Activated CD4-positive, alpha-beta T cell treated with anti-CD3 and anti-CD28 coated beads, Interleukin-10, Interleukin-2, amounts not matched to agents 100 ng/mL and 50 ng/mL, durations not matched to agents 16 hours and 8 hours (primary cell): ENCODE measurements at places on chromosomes 11 and 22.

- DNase-seq: no peak
Measured at GRCh38 chr22:31509061-31509762, 12.9 kb downstream of the SFI1 start.

DNA sequence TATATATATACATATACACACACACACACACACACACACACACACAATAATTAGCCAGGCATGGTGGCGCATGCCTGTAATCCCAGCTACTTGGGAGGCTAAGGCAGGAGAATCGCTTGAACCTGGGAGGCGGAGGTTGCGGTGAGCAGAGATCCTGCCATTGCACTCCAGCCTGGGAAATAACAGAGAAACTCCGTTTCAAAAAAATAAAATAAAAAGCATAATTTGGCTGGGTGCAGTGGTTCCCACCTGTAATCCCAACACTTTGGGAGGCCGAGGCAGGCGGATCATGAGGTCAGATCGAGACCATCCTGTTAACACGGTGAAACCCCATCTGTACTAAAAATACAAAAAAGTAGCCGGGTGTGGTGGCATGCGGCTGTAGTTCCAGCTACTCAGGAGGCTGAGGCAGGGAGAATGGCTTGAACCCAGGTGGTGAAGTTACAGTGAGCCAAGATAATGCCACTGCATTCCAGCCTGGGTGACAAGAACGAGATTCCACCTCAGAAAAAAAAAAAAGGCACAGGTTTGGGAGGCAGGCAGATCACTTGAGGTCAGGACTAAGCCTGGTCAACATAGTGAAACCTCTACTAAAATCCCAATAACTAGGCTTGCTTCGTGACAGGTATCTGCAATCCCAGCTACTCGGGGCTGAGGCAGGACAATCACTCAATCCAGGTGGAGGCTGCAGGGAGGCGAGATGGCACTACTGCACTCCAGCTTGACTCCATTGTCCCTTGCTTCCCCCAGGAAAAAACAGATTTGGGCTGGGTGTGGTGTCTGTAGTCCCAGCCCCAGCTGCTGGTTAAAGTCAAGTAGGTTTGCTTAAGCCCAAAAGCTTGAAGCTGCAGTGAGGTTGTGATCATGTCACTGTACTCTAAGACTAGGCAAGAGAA, 11.8 kb upstream of the WDR74 start:
- DNase-seq: peak; percentile 68

DNA sequence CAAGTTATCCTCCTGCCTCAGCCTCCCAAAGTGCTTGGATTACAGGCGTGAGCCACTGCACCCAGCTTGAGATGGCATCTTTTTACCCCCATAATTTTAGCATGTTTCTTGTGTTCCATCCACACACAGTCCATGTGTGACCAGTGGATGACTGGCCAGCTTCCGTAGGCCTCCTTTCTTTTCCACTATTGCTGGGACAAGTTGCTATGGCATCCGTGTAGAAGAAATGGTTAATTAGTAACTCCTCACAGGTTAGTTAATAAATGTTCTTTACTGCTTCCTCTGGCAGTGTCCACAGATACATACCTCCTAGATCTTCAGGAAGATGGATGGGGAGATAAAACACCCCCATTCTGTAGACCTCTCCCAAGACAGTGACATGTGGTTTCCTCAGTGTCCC, 154.3 kb upstream of the RASSF10 start:
- no peak for DNase-seq

GRCh38 chr11:135033540-135033939, 621.5 kb upstream of the B3GAT1 start:
- DNase-seq: no peak

GRCh38 chr22:44249376-44250147, 63.2 kb downstream of the SHISAL1 start:
- DNase-seq: no peak

DNA sequence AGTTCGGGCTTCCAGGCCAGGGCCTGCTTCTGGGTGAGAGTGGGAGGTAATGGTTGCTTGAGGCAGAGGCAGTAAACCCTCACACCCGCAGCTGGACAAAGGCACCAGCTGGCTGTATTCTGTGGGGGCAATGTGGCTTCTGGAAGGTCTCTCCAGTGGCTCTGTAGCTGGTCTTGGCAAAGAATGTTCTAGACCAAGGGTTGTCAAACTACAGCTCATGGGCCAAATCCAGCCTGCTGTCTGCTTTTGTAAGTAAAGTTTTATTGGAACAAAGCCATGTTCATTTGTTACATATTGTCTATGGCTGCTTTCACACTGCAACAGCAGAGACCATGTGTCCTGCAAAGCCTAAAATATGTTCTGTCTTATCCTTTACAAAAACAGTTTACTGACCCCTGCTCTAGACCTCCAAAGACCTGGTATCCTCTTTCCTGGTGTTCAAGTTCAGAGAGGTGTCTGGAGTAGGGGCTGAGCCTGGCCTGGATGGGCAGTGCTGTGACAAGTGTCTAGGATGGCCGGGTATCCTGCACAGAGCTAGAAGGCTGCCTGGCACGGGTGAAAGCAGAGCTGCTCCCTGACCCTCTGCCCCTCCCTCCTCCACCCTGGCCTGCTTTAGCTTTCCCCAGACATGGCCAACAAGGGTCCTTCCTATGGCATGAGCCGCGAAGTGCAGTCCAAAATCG, 3.4 kb downstream of the TAGLN start:
- no peak for DNase-seq

- DNase-seq: no peak
Measured at GRCh38 chr11:13120691-13121090, 111.6 kb downstream of the RASSF10 start.

- DNase-seq: no peak
Measured at GRCh38 chr11:12276356-12276755, 101.0 kb upstream of the PARVA start.

GRCh38 chr22:20536590-20537324, 29.3 kb downstream of the MED15 start:
- DNase-seq: no peak

DNA sequence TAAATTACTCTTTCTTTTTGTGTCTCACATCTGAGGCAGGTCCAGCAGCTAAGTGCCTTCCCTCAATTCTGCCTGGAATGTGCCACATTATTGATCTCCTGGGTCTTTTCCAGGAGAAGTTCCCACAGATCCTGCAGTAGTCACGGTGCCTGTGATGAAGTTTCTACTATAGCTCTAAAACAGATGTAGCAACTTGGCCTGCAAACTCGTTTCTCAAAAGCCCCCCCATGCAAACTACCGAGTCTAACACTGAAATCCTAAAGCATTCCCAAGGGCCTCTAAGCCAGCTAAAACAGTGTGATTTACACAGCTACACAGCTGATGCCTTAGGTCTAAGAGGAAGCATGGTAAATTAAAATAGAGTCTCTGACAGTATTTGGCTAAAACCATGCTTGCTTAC, 54.3 kb downstream of the DDI1 start:
- no peak for DNase-seq

DNA sequence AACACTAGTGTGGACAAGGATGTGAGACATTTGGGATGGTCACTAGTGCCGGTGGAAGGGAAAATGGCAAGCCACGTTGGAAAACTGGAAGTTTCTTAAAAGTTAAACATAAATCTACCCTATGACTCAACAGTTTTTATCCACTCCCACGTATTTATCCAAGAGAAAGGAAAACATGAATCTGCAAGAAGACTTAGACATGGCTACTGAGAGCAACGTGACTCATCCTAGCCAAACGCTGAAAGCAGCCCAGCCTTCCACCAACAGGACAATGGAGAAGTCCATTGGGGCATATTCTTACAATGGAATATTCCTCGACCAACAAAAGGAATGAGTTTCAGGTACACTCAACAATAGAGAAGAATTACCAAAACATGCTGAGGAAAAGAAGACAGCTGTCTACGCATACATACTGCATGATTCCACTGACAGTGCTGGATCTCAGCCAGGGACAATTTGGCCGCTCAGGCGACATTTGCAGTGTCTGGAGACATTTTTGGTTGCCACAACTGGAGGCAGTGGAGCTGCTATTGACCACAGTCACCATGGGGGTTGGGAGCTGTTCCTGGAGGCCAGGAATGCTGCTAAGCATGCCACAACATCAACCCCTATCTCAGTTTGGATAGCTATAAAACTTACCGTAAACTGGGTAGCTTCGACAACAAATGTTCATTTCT, 21.2 kb downstream of the SYT13 start:
- DNase-seq: no peak

DNA sequence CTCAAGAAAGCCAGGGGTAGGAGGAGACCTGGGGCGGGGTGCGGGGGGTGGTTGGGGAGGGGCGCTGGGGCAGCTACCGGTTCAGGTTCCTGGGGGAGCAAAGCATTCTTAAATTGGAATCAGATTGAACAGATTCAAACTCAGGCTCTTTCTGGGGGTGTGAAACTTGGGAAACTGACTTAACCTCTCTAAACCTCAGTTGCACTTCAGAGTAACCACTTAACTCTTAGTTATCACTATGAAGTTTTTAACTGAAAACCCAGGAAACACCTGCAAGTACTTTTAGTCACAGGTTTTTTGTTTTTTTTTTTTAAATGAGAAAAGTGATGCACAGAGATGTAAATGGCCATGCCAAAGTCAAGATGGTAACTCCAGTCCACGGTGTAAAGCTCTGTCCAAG, 72.0 kb downstream of the RCN1 start:
- no peak for DNase-seq
